ENCODE measurements at places on chromosomes 3 and 15.

DNA sequence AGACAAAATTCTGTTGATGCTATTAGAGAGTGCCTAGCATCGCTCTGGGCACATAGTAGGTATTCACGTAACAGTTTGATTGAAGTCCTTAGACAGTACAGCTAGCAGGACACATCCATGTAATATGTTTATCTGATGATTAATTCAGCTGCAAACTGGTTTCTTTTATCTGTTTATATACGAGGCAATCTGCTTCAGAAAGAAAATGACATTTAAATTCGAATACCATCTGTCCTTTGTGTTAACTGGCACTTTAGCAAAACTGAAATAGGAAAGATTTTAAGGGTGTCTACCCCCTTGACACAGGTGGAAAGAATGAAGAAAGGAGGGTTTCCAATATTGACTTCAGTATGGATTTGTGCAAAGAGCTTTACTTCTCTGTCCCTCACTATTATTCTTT is 192.5 kb downstream of the MFSD1 start:
- no peak overlapping the region for H3K27ac ChIP-seq
- no peak for DNase-seq
- no peaks in the 10 kb centered on the region for H3K4me1 ChIP-seq
- H3K4me3 ChIP-seq = no peak overlapping the region
- no peaks in the 10 kb centered on the region for H3K36me3 ChIP-seq
- H3K27me3 ChIP-seq = no peaks in the 10 kb centered on the region

DNA sequence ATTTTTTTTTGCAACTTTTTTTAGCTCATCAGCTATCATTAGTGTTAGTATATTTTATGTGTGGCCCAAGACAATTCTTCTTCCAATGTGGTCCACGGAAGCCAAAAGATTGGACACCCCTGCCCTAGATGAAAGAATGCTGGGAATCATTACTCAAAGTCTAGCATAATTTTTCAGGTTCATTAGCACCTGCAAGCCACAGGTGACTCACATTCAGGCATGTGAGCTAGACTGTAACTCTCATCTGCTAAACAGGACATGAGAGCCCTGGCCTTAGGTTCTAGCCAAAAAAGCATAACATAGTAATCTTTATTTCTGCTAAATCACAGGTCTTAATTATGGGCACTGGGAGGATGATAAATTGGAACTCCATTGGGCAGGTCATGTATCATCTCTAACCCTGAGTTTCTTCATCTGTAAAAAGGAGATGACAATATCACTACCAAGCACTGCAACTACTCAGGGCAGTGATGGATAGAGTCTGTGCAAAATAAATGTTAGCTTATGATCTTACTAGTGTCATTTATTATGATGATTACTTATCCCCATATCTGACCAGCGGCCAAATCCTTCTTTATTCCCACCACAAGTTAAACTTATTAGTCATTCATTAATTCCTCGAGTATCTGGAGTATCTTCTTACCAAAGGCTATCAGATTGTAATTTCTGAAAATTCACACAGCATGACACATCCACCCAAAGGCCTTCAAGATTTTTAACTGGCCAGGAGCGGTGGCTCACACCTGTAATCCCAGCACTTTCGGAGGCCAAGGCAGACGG is 125.0 kb downstream of the PLD1 start:
- no peak overlapping the region for H3K27ac ChIP-seq
- H3K4me3 ChIP-seq = no peak overlapping the region
- no peaks in the 10 kb centered on the region for H3K27me3 ChIP-seq
- DNase-seq = no peak

DNA sequence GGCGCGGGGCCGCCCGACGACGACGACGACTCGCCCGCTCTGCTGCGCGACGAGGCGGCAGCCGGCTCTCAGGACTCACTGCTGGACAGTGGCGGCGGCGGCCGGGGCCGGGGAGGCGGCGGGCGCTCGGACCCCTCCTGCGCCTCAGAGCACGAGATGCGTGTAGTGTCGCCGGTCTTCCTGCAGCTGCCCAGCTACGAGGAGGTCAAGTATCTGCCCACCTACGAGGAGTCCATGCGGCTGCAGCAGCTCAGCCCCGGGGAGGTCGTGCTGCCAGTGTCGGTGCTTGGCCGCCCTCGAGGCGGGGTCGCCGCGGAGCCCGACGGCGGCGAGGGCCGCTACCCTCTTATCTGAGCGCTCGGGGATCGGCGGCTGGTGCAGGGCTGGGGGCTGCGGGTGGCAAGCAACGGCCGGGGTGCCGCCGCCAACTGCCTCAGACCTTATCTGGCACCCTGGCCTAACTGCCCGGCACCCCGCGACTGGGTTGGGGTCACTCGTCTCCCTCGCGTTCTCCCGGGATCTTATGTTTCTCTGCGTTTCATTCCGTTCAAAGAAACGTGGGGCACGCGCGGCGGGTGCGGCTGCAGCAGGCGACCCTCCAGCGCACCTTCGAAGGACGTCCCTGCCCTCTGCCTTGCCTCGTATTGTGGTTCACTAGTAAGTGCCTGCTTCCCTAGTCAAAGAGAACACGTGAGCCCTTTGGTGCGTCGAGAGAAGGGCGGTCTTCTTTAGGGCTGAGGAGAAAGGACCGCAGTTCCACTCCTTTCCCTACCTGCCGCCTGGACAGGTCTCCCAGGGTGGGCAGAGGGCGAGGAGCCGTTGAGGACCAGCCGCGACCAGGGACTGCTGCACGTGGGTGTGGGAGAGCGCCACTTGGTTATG is 1.0 kb downstream of the C3orf80 start:
- peak overlapping the region; percentile 67 for H3K4me3 ChIP-seq
- H3K4me1 ChIP-seq = peaks cover 20% of the 10 kb centered on the region
- DNase-seq = no peak
- no peaks in the 10 kb centered on the region for H3K36me3 ChIP-seq
- H3K27ac ChIP-seq = no peak overlapping the region

GRCh38 chr3:101725890-101726275 is 1.5 kb downstream of the CEP97 start:
- H3K27me3 ChIP-seq = no peaks in the 10 kb centered on the region
- DNase-seq = no peak
- H3K4me3 ChIP-seq = peak overlapping the region; percentile 96
- H3K36me3 ChIP-seq = peaks cover 21% of the 10 kb centered on the region
- peaks cover 15% of the 10 kb centered on the region for H3K4me1 ChIP-seq
- H3K27ac ChIP-seq = no peak overlapping the region

- H3K27ac ChIP-seq = no peak overlapping the region
- H3K4me3 ChIP-seq = no peak overlapping the region
- DNase-seq = no peak
- no peaks in the 10 kb centered on the region for H3K4me1 ChIP-seq
- H3K36me3 ChIP-seq = no peaks in the 10 kb centered on the region
Observed at GRCh38 chr3:170508839-170509238, 77.0 kb downstream of the SLC7A14 start.

DNA sequence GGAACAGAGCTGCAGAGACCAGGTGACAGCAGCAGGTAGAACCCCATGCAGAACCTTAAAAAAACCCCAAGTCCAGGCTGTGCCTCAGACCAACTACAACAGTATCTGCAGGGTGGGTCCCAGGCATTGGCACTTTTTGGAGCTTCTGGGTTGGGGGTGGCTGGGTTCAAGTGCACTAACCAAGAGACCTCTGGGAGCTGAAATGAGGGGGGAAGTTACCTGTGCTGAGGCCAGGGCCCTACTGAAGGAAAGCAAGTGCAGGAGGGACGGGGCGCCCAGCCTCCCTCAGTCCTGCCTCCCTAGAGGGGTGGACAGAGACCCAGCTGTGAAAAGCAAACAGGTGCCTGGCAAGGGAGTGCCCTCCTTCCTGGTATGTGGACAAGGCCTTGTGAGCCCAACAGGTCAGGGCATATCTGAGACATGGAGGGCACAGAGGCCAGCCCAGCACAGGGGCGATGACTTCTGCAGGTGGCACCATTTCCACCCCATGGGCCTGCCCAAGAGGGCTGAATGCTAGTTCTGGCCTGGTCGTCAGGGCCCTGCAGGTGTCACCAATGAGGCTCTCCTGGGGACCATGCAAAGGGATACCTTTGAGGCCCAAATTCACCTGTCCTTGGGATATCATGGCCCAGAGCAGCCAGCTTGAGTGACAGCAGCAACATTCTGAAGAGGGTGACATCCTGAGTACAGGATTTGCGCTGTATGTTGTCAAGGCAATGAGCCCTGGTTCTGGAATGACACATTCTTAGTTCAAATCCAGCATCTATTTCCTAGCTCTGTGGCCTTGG is 18.7 kb downstream of the CTSH start:
- no peak for DNase-seq
- H3K27me3 ChIP-seq = no peaks in the 10 kb centered on the region
- no peak overlapping the region for H3K27ac ChIP-seq
- H3K36me3 ChIP-seq = peaks cover 96% of the 10 kb centered on the region
- no peak overlapping the region for H3K4me3 ChIP-seq

DNA sequence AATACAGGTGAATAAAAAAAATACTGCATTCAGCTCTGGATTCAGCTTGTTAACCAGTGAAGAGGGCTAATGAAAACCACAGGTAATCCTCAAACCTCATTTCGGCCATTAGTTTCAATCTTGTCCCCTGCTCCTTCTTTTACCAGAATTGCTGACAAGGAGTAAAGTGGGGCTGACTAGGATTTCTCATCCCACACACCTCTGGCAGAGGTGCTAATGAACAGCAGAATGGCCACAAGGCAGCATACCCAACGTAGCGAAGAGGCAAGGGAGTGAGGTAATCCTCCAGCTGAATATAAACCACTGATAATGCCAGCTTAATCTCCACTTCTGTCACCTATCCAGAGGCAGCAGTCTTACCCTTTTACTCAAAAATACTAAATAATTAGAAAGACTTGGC is 248.8 kb upstream of the CDIN1 start:
- DNase-seq = no peak
- no peaks in the 10 kb centered on the region for H3K27me3 ChIP-seq
- no peak overlapping the region for H3K27ac ChIP-seq
- H3K4me1 ChIP-seq = no peaks in the 10 kb centered on the region
- H3K36me3 ChIP-seq = no peaks in the 10 kb centered on the region
- no peak overlapping the region for H3K4me3 ChIP-seq

DNA sequence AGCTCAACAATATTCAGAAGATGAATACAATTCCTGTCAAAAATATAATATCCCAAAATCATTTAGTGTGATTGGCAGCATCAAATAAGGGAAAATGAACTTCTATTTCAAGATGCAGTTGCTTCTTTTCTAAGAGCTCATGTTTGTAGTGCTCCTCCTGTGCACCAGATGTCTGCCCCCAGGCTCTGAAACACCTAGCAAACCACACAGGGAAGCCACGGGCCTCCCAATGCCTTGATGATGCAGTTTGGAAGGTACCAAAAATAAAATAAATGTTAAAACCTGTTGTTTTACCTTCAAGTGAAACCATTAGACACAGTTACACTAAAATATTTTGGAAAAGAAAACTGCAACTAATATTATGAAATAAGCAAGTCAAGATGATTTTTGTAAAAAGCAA is 22.2 kb downstream of the CFAP20DC start:
- no peak overlapping the region for H3K27ac ChIP-seq
- H3K27me3 ChIP-seq = no peaks in the 10 kb centered on the region
- no peaks in the 10 kb centered on the region for H3K4me1 ChIP-seq
- H3K36me3 ChIP-seq = no peaks in the 10 kb centered on the region
- no peak overlapping the region for H3K4me3 ChIP-seq

- no peaks in the 10 kb centered on the region for H3K4me1 ChIP-seq
- no peak for DNase-seq
- no peaks in the 10 kb centered on the region for H3K27me3 ChIP-seq
- H3K27ac ChIP-seq = no peak overlapping the region
- H3K36me3 ChIP-seq = no peaks in the 10 kb centered on the region
Observed at GRCh38 chr3:78670746-78671145, 1097.1 kb downstream of the ROBO1 start.

- H3K27ac ChIP-seq = no peak within 1 kb of the TSS
- H3K27me3 ChIP-seq = no peaks in the 10 kb centered on the region
- no peak for DNase-seq
- no peak within 1 kb of the TSS for H3K4me3 ChIP-seq
Observed at GRCh38 chr3:8733332-8734094, at the start of gene CAV3. CAV3 (plus strand) TSS chr3:8733802; CDS start chr3:8733877, 75 bp downstream.

DNA sequence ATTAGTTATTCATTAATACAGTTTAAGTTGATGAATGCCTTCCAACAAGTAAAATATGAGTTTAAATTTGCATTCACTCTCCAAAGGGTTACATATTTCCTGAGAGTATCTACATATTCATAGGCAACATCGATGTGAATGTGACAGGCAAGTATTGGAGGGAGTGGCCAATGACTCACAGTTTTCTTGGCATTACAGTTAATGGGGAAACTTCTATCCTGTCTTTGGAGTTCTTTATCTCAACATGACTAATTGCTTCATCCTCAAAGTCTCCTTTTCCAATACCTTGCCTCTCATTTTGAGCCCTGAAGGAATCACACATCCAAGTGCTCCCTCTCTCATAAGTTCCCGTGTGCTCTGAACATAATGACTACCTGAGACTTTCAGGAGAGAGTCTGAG is 439.7 kb upstream of the FRG2C start:
- no peak overlapping the region for H3K4me3 ChIP-seq
- no peak overlapping the region for H3K27ac ChIP-seq
- no peaks in the 10 kb centered on the region for H3K36me3 ChIP-seq
- H3K27me3 ChIP-seq = no peaks in the 10 kb centered on the region
- no peaks in the 10 kb centered on the region for H3K4me1 ChIP-seq

GRCh38 chr3:33360136-33360825 is 79.9 kb downstream of the UBP1 start:
- no peaks in the 10 kb centered on the region for H3K27me3 ChIP-seq
- DNase-seq = no peak
- H3K36me3 ChIP-seq = no peaks in the 10 kb centered on the region
- no peaks in the 10 kb centered on the region for H3K4me1 ChIP-seq

DNA sequence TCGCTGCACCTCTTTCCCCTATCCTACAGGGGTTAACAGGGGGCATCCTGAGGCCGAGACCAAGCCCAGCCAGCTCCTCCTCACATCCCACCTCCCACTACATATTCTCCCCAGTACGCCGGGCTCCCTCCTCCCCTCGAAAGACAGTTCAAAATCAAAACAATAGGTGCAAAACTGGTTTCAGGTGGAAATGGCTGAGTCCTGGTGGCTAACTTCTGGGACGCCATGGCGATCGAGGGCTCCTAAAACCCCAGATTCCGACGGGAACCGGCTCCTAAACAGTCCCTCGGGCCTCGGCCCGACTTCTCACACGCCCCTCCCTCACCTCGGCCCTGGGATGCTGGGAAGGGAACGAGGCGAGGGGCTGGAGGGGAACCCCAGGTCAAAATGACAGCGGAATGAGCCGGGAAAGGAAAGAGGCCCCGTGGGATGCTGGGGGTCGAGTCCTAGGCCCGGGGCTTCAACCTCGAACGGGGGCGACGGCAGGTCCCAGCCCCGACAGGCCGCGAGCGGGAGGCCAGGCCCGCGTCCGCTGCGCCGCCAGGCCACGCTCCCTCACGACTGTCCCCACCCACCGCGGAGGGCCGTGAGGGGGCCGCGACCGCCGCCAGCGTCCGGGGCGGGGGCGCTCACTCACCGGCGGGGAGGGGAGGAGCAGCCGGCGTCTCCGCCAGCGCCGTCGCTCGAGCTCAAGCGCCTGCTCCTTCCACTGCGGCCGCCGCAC is 492 bp downstream of the TMCC1 start:
- no peaks in the 10 kb centered on the region for H3K27me3 ChIP-seq
- DNase-seq = peak; percentile 80
- peaks cover 50% of the 10 kb centered on the region for H3K4me1 ChIP-seq
- peaks cover 7% of the 10 kb centered on the region for H3K36me3 ChIP-seq
- peak overlapping the region; percentile 90 for H3K4me3 ChIP-seq

Data from lower lobe of right lung (tissue), 2 donors.